ENCODE measurements at places on chromosomes 1 and 21.

DNA sequence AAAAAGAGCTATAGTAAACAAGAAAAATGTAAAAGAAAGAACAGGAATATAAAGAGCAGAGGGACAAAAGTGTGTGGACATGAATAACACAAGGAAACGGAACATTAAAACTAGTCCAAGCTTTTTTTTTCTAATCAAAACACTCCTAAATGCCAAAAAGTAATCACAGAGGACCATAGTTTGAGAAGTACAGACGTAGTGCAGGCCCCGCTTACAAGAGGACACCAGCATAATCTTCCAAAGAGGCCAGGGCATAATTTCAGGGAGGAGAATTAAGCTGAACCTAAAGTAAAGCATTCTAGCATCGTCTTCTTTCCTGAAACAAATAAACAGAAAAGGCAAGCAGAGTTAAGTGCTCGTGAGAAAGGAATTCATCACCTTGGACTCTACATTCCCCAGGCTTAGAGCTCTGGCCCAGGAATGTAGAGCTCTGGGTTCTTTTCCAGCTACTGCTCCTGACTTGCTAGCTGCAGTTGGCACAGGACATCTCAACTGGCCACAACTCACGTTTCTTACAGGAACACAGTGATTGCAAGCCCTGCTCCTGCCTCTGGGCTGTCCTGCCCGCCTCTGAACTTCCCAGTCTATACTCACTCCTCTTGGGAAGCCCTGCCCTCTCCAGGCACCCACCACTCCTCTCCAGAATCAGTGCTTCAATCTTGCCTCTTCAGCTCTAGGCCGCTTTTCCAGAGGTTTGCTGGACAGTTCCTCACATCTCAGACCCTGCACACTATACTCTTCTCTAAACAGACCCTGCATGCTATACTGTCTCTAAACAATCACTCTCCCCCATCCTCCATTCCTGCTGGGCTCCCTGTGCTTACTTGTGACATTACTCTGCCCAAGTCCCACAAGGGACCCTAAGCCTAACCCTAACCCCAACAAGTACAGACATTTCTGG, 9.8 kb downstream of the RGS8 start:
- no peak for DNase-seq

DNA sequence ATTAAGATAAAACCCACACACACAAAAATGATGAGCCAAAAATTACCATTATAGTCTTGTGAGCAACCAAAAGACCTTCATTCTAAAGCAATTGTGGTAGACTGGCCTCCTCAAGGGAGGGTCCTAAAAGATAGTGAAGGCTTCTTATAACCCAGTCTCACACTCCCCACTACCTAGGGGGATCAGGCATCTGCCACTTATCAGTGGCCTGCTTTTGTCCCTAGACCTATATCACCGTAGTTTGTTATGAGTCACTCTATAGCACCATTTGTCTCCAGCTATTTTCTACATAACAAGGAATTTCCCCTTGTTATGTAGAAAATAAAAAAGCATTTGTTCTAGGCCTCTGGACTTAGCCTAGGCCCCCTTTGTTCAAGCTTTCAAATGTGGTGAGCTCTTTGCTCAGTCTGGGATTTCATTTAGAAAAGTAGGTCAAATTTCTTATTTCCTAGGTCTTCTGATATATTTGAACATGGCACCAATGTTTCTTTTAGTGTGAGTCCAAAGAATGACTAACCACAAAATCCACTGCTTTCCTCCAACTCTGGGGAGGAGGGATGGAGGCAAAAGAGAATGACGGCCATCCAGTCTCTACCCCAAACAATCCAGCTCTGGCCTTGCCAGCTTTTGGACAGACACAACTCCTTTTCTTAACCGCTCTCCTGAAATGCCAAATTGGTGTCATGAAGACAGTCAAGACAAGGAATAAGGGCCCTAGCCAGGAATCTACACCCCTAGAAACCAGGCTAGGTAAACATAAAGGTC, 8.9 kb downstream of the ADAR start:
- no peak for DNase-seq

- DNase-seq: no peak
These were observed 2.2 kb downstream of the RUNX1 start for GRCh38 chr21:35046880-35047229.

DNA sequence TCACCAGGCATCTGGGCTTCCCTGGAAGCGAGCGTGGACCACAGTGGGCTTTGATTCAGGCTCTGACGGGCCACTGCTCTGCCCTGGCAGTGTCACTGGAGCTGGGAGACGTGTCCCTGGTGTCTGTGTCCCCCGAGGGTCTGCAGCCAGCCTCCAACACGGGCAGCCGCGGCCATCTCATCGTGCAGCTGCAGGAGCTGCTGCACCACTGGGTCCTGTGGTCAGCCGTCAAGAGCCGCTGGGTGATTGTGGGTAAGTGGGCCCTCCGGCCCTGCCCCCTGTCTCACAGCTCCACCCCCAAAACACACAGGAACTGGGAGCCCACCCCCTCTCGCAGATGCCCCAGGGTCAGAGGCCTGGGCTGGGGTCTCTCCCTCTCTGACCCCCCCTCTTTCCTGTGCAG, 40.7 kb downstream of the DISP3 start:
- DNase-seq: no peak

DNA sequence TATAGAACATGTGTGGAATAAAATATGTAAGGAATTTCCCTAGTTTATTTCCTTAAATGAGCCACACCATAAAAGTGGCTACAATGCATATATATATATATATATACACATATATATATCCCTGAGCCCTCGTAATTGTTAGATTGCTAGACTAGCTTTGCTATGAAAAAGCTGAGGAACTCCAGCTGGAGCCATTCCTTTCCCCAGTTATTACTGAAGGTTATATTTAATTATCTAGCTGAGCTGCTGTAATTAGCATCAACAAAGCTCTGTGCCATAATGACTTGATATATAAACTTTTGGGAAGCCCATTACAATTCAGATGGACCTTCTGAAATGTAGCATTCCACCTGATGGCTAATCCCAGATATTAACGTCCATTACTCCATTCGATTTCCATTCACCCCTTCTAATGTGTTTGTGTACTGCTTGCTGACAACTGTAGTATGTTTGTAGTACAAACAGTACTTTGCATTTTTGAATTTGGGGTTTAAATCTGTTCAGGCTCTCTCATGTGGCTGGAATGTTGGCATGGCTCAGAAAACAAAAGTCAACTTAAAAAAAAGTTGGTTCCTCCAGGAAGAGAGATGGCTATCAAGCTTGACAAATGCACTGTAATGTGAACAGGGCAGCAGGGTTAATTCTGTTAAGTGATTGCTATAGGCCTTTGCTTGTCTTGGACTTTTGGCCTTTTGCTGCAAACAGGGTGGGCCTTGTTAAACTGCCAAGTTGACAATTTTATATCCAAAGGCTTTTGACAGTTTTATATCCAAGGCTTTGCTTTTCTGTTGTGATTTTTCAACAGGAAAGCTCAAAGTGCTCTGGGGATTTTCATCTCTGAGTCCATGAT, 170.0 kb downstream of the LTN1 start:
- DNase-seq: no peak

GRCh38 chr1:67755619-67756018, 70.6 kb downstream of the GADD45A start:
- DNase-seq: no peak
